Right atrium auricular region (tissue), 2 donors: ENCODE measurements at places on chromosomes 12 and 14. TPM values are rescaled to one million over a fixed set of nuclear protein-coding genes. Genes with fewer than 3 reads are reported as not detected.

NINJ2 gene
- total RNA-seq, result 8.8 TPM

C12orf50 gene
- not detected for total RNA-seq

RTN1 gene
- total RNA-seq, result 2.7 TPM

PTPRR gene
- total RNA-seq, result 0.37 TPM

NID2 gene
- 23.0 TPM for total RNA-seq

GRCh38 chr14:100589760-100590469 lies 2.7 kb upstream of the BEGAIN start:
- no peaks in the 10 kb centered on the region for H3K27me3 ChIP-seq
- H3K27ac ChIP-seq, result no peak overlapping the region
- H3K4me3 ChIP-seq, result no peak overlapping the region
- H3K36me3 ChIP-seq, result no peaks in the 10 kb centered on the region
- no peaks in the 10 kb centered on the region for H3K4me1 ChIP-seq
- DNase-seq, result no peak

GRCh38 chr14:67653651-67654280 lies 20.7 kb downstream of the VTI1B start:
- no peaks in the 10 kb centered on the region for H3K4me1 ChIP-seq
- H3K27ac ChIP-seq, result no peak overlapping the region
- H3K4me3 ChIP-seq, result no peak overlapping the region
- peaks cover 89% of the 10 kb centered on the region for H3K36me3 ChIP-seq
- H3K27me3 ChIP-seq, result no peaks in the 10 kb centered on the region

GRCh38 chr14:99559286-99559990 lies 44.6 kb downstream of the CCDC85C start:
- no peaks in the 10 kb centered on the region for H3K27me3 ChIP-seq
- no peak overlapping the region for H3K4me3 ChIP-seq
- H3K36me3 ChIP-seq, result no peaks in the 10 kb centered on the region
- H3K27ac ChIP-seq, result no peak overlapping the region
- no peak for DNase-seq

GRCh38 chr14:95025941-95026340 lies 131.4 kb downstream of the DICER1 start:
- no peak overlapping the region for H3K27ac ChIP-seq
- H3K27me3 ChIP-seq, result no peaks in the 10 kb centered on the region
- peak; percentile 46 for DNase-seq
- H3K36me3 ChIP-seq, result no peaks in the 10 kb centered on the region
- H3K4me3 ChIP-seq, result no peak overlapping the region

- no peak for DNase-seq
- H3K27ac ChIP-seq, result no peak overlapping the region
- no peaks in the 10 kb centered on the region for H3K36me3 ChIP-seq
- peaks cover 9% of the 10 kb centered on the region for H3K4me1 ChIP-seq
- H3K4me3 ChIP-seq, result no peak overlapping the region
Measured at GRCh38 chr14:38992067-38992844, 110.8 kb downstream of the SEC23A start.

DNA sequence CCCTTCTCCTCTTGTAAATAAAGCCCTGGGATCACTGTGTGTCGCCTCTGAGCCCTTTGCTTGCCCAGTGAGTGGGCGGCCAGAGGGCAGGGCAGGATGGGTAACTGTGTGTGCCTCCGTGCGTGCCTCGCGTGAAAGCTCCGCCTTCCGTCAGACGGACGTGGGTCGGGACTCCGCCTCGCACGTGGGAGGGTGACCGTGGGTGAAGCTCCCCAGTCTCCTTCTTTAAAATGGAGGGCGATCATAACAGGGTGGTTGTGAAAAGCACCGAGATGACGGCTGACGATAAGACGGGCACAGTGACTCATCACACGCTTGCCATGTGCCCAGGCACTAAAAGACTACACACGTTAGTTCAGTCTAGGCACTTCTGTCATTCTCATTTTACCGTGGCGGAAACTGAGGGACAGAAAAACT lies 9.2 kb downstream of the PHB2 start:
- H3K4me1 ChIP-seq, result no peaks in the 10 kb centered on the region
- H3K4me3 ChIP-seq, result no peak overlapping the region
- H3K27me3 ChIP-seq, result no peaks in the 10 kb centered on the region
- DNase-seq, result peak; percentile 79
- H3K27ac ChIP-seq, result peak overlapping the region; percentile 67

DNA sequence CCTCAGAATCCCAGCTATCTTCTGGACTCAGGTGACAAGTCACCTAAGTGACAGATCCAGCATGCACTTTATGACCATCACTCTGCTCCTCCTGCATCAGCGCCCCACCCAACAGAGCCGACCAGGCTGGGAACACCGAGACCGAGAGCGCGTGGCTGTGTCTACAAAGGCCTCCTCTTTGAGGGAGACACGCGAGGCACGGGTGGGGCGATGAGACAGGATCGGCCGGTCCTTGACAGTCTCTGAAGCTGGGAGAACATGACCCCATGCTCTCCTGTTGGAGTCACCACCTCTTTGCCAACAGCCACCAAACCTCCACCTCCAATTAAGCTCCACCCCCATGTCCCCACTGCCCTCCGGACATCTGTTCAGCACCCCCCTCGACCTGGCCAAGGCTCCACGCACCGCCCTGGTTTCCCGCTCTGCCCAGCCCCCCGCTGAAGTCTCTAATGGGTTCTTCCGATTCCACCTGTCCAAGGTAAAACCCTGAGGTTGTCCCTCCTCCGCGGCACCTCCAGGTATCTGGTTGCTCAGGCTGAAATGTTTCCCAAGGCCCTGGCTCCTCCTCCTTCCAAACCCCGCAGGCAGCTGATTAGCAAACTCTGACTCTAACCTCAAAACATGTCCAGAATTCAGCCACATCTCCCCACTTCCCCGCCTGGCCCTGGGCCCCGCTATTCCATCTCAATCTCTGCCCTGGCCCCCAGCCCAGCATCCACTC lies 31.5 kb downstream of the HSP90AA1 start:
- H3K4me1 ChIP-seq, result no peaks in the 10 kb centered on the region
- no peak overlapping the region for H3K4me3 ChIP-seq
- peaks cover 24% of the 10 kb centered on the region for H3K36me3 ChIP-seq
- no peak for DNase-seq
- no peaks in the 10 kb centered on the region for H3K27me3 ChIP-seq

DNA sequence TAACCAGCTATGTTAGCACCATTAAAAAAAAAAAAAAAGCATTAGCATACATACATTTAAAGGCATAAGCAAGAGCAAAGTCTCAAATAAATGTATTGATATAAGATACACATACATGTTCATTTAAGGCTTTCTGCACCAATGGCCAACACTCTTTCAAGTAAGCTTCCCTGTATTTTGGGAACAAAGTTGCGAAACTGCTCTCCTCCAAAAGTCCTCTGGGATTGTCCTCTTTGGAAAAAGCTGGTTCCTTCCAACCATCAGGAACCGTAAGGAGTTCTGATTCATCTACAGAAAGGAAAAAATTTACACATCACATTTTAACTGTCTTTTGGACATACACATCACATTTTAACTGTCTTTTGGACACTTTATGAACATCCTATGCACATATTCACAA lies 3.2 kb downstream of the KRR1 start:
- H3K27ac ChIP-seq, result no peak overlapping the region
- no peak for DNase-seq
- H3K27me3 ChIP-seq, result no peaks in the 10 kb centered on the region
- no peak overlapping the region for H3K4me3 ChIP-seq

DNA sequence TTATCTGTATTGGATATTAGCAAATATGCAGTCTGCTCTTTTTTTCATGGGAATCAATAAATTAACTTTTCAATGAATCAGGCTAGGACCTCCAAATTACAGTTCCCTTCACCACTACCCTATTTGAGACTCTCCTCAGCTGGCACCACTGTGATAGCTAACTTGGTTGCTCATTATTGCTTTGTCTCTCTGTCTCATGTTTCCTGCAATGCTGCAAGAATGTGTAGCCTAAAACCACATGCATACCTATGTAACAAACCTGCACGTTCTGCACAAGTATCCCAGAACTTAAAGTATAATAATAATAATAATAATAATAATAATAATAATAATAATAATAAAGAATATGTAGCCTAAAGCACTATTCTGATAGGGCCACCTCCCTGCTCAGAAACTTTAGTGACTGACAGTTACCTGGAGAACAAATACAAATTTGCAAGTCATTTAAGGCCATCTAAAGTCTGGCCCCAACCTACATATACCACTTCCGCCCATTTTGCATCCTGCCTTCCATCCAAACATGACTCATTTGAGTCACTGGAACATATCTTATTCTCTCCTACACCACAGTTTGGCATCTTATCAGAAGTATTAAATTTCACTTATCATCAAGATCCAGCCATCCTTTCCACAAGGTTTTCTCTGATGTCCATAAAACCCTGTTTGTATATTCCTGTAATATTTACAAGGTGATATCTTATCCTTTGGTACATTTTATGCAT lies 215.1 kb downstream of the LRRK2 start:
- no peaks in the 10 kb centered on the region for H3K27me3 ChIP-seq
- H3K4me3 ChIP-seq, result no peak overlapping the region
- DNase-seq, result no peak
- no peak overlapping the region for H3K27ac ChIP-seq

- DNase-seq, result no peak
- H3K4me3 ChIP-seq, result no peak overlapping the region
- no peaks in the 10 kb centered on the region for H3K27me3 ChIP-seq
- peaks cover 61% of the 10 kb centered on the region for H3K4me1 ChIP-seq
- peak overlapping the region; percentile 60 for H3K27ac ChIP-seq
- H3K36me3 ChIP-seq, result no peaks in the 10 kb centered on the region
Measured at GRCh38 chr14:24815543-24815942, 181.6 kb upstream of the GZMB start.

GRCh38 chr14:76268047-76268431 lies 107.9 kb upstream of the ESRRB start:
- no peaks in the 10 kb centered on the region for H3K36me3 ChIP-seq
- H3K27me3 ChIP-seq, result no peaks in the 10 kb centered on the region
- H3K4me3 ChIP-seq, result peak overlapping the region; percentile 31
- peak overlapping the region; percentile 38 for H3K27ac ChIP-seq
